NCI-H226 (cell line): ENCODE measurements at places on chromosomes 2 and 18.

DNA sequence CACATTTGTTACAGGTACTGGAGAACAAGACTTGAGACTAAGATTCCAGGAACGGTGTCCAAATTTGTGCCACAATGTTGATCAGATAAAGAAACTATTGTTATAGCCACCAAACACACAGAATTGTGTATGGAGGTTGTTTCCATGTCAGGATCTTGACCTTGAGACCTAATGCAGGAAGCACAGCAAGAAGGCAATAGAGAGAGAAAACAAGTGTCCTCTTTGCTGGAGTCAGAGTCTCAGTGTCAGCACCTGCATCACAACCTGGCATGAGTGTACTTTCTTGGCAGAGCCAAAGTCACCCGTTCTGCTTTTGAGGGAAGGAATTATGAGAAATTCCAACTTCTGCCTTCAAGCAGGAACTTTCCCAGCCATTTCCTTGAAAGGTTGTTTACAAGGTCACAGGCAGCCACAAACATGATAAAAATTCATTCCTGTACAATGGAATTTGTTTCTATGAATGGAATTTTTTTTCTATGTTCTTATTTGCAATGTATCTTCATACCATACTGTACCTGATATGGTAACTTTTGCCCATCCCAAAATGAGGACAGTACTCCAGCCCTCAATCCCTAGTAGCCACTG is 118.4 kb downstream of the PKP4 start:
- no peak for DNase-seq

DNA sequence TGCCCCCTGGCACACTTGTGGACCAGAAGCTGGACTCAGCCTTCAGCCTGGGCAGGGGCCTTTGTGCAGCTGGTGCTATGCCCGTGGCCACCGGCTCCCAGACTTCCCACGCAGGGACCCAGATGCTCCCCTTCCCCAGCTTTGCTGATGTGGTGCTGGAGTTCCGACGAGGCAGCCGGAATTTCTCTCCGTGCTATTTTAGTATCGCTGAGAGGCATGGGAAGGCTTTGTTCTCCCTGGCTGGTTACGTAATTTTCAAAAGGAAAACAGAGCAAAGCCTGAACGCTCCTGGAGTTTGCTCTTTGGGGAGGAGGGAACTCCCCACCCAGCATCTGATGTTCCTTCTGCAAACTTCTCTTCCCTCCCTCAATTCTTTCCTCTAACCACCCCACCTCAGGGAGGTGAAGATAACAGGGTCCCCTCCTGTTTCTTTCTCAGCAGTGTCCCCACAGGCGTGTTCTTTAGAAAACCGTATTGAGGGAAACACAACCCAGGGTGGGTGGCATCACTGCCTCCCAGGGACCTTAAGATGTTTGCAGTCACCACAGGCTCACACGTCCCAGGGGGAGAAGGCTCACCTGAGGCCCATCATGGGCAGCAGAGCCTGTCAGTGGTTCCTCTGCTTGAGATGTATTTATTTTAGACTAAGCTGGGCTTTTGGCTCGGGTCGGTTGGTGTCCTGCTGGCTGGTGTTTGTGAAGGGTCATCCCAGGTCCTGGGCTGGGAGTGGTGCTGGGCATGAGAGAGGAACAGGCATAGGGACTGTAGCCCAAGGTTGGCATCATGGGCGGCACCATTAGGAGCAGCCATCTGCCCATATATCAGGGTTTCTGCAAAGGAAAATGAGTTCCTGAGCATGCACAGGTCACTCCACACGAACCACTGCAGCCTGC is 95.0 kb downstream of the MAPK4 start:
- no peak for DNase-seq

DNA sequence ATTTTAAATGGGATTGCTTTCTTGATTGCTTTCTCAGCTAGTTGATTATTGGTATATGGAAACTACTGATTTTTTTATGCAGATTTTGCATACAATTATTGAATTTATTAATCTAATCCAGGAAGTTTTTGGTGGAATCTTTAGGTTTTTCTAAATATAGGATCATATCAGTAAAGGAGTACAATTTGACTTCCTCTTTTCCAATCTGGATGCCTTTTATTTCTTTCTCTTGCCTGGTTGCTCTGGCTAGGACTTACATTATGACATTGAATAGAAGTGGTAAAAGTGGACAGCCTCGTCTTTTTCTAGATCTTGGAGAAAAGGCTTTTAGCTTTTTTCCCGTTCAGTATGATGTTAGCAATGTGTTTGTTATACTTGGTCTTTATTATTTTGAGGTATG is 51.3 kb downstream of the OTX1 start:
- no peak for DNase-seq

GRCh38 chr2:214465363-214466146 is 54.7 kb downstream of the VWC2L start:
- DNase-seq: peak; percentile 35

DNA sequence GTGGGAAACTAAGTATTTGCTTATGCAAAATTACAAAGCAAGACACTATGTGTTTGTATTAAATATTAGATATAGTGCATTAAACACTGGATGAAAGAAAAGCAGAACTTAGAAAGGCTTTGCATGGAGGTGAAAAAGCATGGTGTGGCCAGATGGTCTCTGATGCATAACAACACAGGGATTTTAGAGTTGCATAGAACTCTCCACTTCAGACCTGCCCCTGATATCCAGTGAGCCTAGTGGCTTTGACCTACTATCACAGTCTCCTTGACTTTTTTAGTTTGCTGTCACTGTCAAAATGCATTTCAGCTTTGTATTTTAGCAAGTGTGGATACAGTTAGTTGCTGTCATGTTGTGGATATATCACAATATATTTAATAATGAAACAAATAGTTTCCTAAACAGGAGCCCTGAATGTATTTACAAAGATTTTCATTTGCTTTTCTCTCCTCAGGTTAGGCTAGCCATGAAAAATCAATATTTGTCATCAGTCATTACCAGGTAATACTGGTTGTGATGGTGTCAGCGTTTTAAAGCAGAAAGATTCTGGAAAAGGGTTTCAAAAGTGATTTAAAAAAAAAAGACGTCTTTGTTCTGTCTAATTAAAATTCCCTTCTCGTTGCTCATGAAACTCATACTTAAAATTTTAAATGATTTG is 5.2 kb downstream of the CSRNP3 start:
- DNase-seq: no peak

DNA sequence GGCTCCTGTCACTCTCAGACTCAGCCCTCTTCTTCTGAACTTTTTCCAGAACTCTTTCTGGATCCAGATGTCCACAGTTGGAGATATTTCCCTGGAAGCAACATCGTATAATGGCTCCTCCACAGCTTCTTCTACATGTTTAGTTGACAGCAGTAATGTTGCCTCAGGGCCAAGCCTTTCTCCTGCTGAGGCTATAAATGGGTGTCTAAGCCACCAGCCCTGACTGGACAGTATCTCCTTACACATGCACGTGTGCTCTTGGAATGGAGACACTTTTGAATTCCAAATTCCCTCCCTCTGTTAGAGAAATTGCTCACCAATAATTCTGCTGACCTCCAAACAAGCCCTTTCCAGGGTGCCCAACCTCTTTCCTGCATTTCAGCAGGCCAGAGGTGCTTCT is 156.2 kb upstream of the PIK3C3 start:
- no peak for DNase-seq

DNA sequence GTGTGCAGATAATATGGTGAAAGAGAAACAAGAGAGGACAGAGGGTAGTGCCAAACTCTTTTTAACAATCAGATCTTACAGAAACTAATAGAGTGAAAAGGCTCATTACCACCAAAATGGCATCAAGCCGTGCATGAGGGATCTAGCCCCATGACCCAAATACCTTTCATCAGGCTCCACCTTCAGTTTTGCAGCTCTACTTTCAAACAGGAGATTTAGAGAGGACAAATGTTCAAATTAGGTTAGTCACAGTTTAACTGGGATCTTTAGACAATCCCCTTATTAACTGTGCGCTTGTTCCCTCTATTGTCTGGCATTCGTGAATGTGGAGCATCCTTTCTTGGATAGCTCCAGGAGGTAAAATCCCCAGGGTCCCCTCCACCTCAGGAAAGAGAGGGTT is 1209.3 kb upstream of the CHAC2 start:
- DNase-seq: no peak

- no peak for DNase-seq
Observed at GRCh38 chr2:171972329-171972982, 27.3 kb upstream of the METAP1D start.

DNA sequence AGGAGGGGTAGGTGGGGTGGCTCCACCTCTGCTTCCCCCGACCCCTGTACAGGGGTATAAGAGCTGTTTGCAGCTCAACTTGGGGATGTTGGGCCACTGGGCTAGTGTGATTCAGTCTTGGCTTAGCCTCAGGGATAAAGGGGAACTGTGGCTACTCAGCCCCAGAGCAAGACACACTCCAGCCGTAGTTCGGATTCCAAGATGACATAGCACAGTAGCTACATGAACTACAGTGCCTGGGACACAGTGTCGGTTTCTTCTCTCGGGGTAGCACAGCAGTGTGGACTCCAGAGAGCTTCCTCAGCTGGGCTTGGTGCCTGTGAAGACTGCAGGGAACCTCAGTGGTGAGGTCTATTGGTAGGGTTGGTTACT is 21.1 kb downstream of the CARF start:
- DNase-seq: no peak

DNA sequence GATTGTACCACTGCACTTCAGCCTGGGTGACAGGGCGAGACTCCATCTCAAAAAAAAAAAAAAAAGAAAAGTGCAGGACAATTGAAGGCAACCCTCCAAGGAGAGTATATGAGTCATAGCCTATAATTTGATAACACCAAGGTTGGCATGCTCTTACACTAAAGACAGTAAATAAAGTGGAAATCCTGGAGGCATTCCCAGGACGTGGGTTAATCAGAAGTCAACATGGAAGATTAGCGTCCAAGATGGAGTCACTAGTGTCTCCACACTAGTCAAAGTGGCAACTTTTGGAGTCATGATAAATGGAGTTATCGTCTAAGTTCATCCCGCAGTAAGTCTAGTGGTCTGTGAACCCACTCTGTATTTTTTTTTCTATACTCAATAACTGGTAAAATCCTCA is 21.2 kb upstream of the UGGT1 start:
- DNase-seq: peak; percentile 70

- DNase-seq: peak; percentile 75
Observed at GRCh38 chr18:76619261-76619620, 124.2 kb upstream of the ZNF516 start.

- DNase-seq: no peak
Observed at GRCh38 chr2:234611209-234611608, 114.3 kb upstream of the ARL4C start.

DNA sequence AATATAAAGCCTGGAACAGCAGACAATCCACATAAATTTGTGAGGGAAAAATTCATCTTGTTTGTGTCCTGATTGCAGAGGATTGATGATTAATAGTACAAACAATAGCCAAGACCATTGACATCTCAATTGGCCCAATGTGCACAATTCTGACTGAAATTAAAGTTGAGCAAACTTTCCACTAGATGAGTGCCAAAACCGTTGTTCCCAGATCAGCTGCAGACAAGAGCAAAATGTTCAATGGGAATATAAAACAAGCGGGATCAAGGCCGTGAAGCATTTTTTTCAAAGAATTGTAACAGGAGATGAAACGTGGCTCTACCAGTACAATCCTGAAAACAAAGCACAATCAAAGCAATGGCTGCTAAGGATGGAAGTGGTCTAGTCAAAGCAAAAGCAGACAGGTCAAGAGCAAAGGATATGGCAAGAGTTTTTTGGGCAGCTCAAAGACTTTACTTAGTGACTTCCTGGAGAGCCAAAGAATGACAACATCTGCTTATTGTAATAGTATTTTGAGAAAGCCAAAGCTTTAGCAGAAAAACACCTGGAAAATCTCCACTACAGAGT is 55.9 kb upstream of the KIF5C start:
- DNase-seq: no peak
